ENCODE measurements at places on chromosomes 12 and 14. TPM values are rescaled to one million over a fixed set of nuclear protein-coding genes. Genes with fewer than 3 reads are reported as not detected.

DNA sequence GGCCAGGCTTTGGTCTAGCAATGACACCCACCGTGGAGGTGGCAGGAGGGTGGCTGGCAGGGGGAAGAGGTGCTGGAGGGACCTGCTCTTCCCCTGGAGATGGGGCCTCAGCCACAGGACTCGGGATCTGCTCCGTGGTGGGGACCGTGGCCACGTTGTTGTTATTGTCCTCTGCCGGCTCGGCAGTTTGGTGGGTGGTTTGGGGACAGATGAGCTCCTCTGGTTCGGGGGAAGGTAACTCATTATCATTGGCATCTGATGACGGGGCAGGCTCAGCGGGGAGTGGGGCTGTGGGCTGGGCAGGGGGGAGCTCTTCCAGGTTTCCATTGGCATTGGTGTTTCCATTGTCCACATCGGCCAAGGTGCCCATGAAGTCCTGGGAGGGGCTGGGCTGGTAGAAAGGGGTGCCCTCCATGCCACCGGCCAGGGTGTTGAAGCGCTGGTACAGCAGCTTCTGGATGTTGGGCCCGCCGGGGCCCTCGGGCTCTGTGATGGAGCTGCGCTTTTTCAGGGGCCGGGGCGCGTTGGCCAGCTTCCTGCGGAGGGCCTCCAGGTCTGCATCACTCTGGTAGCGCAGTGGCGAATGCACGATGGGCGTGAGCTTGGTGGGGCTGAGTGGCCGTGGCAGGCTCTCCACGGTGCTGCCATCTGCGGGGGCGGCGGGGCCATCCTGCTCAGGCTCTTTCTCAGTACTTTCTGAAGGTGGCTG is 24.3 kb downstream of the ZFYVE21 start:
- no peak for DNase-seq

DNA sequence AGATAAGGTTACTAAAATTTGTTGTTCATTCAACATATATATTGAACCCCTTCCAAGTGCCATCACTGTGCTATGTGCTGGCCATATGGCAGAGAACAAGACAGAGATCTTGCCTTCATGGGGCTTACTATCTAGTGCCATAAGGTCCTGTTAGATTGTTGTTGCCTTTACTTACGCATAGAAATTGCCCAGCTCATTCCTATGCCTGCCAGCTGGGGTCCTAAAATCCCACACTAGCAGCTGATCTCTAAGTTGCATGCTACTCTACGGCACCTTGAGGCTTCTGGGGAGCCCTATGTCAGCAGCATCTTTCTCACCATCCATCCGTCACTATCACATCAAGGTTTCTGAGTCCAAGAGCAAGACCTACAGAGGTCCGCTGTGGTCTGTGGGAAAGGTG is 1.4 kb upstream of the KCNK10 start:
- no peak for DNase-seq

GRCh38 chr12:109739747-109740693 is 26.4 kb downstream of the FAM222A start:
- DNase-seq, result no peak

DNA sequence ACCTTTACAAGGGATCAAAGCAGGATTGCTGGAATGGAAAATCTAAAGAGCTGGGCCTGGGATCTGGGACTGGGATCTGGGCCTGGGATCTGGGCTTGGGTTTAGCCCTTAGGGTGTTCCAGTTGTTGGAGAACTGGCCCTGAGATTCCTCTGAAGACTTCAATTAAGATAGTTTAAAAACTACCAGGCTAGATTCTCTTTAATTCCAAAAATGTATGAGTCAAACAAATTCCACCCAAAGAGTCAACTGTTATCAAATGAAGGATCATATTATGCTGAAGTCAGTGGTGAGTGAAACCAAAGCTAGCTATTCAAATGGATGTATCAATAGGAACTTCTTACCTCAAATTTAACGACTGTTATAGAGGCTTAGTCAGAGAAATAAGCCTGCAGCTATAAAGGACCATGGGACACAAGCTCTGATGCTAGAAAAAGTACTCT is 40.5 kb downstream of the LIMA1 start:
- no peak for DNase-seq

- DNase-seq, result no peak
Observed at GRCh38 chr14:23025151-23025814, 9.4 kb downstream of the PSMB5 start.

The MYH6 gene
- polyA plus RNA-seq, result not detected

All from urinary bladder (tissue), 4 donors.